ENCODE measurements at places on chromosomes 13 and 19.

GRCh38 chr13:96391606-96392005 is 301.7 kb downstream of the HS6ST3 start:
- no peak for ATAC-seq

DNA sequence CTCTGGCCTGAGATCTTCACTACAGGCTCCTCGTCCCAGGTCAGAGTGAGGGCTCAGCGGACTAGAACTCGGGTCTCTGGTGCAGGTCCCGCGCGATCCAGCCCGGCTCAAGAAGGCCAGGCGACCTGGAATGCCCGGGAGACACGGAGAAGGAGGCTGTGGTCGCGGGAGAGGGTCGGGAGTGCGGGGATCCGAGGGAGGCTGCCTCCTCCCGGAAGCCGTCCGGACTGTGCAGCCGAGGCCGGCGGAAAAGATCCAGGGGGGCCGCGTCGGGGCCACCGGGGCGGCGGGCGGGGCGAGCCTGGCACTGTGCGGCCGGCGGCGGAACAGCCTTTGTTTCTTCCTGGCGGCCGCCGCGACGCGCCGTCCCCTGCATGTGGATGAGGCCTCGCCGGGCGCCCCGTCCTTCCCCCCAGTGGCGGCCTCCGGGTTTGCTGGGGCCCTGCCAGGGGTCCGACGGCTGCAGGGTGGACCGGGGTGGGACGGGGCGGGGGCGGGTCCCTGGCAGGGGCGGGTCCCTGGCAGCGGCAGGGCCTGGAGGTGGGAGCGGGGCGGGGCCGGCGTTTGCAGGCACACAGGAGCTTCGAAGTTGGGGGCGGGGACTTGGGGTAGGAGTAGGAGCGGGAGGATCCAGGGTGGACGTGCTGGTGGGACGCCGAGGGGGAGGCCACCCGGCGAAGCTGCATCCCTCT is 1.0 kb upstream of the SLC7A10 start:
- no peak for ATAC-seq

GRCh38 chr13:44676534-44676933 is 100.4 kb upstream of the TSC22D1 start:
- ATAC-seq, result no peak

DNA sequence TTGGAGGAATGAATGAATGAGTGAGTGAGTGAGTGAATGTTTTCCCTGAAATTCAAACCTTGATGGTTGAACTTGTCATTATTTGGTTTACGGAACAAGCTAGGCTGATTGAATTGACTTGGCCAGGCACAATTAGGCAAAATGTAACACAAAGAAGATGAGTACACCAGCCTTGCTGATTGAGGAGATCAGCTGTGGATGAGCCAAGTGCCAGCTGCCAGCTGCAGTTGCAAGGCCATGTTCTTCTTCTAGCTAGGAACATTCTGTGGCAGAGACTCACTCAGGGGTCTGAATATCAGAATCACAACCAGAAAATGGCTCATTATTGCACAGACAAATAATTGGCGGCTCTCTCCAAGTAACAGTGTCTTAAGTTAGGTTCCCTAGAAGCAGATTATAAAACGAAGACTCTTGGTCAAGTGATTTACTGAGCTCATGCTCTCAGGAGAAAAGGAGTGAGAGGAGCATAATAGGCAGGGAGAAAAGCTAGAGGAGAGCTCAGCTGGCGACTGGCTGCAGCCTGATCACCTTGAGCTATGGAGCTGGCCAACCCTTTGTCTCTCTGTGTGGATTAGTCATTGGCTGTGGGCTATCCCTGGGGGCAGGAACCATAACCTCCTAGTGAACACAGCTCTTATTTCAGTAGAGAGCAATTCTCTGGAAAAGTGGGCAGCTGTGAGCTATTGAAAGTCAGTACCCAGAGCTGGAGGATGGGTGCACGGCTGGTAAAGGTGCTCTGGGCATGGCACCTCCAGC is 225.3 kb upstream of the SERP2 start:
- no peak for ATAC-seq

DNA sequence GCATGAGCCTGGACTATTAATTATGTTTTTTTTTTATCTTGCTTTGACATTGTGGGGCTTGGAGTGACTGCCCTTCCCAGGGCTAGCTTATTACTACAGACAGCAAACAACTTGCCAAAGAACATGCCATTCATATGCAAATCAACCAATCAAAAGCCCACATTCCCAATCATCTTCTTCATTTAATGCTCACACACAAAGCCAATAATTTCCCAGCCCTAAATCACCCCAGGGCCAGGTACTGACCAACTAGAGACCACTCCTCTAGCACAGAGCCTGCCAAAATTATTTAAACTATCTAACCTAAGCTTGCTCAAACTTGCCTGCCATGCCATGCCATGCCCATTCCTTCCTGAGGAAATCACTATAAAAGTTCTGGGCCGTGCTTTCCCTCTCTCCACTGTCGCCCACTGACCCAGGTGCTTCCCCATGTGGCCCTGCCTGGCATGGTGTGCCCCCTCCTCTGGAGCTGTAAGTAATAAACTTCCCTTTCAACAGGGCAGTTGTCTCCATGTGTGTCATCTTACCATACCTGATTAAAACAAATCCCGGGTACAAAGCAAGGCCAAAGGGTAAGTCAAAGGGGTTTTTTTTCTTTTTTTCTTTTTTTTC is 15.7 kb downstream of the PBX4 start:
- no peak for ATAC-seq

DNA sequence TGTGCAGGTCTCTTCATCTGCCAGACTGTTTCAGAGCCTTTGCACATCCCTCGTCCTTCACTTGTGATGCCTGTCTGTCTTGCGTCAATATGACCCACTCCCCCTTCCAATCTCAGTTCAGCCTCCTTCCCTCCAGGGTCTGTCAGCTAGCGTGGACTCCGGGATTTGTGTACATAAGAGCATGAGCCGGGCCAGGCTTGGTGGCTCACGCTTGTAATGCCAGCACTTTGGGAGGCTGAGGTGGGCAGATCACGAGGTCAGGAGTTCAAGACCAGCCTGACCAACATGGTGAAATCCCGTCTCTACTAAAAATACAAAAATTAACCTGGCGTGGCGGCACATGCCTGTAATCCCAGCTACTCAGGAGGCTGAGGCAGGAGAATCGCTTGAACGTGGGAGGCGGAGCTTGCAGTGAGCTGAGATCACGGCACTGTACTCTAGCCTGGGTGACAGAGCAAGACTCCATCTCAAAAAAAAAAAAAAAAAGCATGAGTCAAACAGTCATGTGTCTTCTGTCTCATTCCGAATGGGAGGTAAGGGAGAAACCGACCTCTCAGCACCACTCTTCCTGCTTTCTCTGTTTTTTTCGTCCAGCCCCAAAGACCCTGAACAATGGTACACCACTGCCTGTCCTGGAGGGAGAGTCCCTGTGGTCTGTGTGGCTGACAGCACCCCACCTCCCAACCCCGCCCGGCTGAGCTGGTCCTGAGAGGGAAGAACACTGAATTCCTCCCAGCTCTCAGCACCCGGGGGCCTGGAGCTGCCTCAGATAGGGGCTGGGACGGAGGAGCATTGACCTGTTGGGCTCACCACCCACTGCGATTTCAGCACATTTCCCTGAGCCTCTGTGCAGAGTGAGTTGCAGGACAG is 2.4 kb upstream of the SIGLEC9 start:
- no peak for ATAC-seq

- no peak for ATAC-seq
Observed at GRCh38 chr19:47063874-47064273, 15.4 kb upstream of the TMEM160 start.

- no peak for ATAC-seq
Observed at GRCh38 chr19:57241176-57241575, 744 bp downstream of the ZNF805 start.

- no peak for ATAC-seq
Observed at GRCh38 chr13:48333976-48334375, 30.4 kb downstream of the RB1 start.

GRCh38 chr13:91361755-91362271 is 14.3 kb downstream of the MIR17HG start:
- no peak for ATAC-seq

- ATAC-seq, result no peak
Observed at GRCh38 chr13:50613356-50613831, 230.1 kb downstream of the DLEU7 start.

GRCh38 chr13:43510956-43511901 is 275.5 kb downstream of the ENOX1 start:
- no peak for ATAC-seq

DNA sequence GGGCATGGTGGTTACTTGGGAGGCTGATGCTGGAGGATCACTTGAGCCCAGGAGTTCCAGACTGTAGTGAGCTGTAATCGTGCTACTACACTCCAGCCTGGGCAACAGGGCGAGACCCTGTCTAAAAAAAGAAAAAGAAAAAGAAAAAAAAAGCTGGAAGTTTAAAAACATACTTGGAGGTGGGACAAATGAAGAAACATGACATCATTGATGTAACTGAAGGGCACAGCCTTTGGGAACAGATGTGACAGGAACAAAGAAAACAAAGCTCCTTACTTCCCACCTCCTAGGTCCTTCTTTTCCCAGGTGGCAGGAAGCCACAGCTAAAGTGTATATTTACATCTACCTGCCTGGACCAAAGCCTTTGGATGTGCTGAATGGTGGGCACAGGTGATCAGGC is 1.9 kb downstream of the PEX11G start:
- ATAC-seq, result no peak

- ATAC-seq, result no peak
Observed at GRCh38 chr13:59877933-59878332, 285.8 kb downstream of the DIAPH3 start.

- ATAC-seq, result peak; percentile 95
Observed at GRCh38 chr19:16118489-16119033, 6.9 kb downstream of the RAB8A start.

GRCh38 chr19:46623915-46624502 is 880 bp downstream of the PTGIR start:
- ATAC-seq, result no peak

GRCh38 chr19:677601-678436 is 1.6 kb downstream of the FSTL3 start:
- ATAC-seq, result no peak

DNA sequence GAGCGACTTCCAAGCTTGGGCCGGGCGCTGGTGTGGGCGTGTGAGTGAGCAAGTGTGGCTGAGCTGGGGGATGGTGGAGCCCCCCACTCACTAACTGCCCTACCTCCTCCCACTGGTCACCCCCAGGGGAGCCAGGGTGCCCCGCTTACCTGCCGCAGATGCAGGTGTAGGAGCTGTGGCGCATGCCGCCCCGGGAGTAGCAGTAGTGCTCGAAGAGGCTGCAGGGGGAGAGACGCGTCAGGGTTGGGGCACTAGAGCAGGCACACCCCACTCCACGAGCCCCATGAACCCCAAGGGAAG is 39.9 kb downstream of the CEBPG start:
- ATAC-seq, result no peak

GRCh38 chr19:3420909-3421619 is 54.7 kb downstream of the NFIC start:
- ATAC-seq, result no peak

DNA sequence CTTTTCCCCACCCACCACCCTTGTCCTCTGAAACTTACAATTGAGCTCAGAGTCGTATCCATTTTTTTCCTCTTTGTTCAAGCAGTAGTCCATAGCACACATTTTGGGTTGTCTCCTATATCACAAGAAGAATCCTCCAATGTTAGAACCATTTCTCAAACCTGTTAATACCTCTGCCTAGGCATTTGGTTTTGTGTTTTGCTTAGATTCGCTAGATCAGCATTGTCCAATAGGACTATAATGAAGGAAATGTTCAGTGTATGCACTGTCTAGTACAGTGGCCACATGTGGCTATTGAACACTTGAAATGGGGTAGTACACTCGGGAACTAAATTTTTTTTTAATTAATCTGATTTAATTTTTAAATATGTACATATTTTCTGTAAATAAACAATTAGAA is 12.6 kb downstream of the DPY19L3 start:
- ATAC-seq, result no peak

DNA sequence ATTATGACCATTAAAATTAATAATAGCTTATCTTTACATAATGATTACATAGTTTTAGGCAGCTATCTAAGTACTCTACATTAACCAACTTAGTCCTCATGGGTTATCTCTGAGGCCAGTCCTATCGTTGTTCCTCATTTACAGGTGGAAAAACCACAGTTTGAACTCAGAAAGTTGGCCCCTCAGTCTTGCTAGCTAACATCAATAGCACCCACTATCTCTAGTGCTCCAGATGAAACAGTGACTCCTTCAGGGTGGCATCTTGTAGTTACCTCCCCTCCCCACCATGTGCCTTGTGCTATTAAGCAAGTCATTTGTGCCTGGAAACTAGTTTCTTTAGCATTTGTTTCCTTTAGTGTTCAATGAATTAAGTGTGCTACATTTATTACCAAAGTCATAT is 1086.7 kb downstream of the EFNB2 start:
- ATAC-seq, result no peak

Measured in stimulated activated memory B cell treated with anti-CD40 and anti-IgM and Interleukin-4, amounts not matched to agents 10 μg/mL and 1 μg/mL and 100 μg/mL, for 72 hours (primary cell).